ENCODE measurements at places on chromosomes 11 and 22.

- DNase-seq = no peak
Measured at GRCh38 chr11:26410706-26411366, 78.9 kb downstream of the ANO3 start.

DNA sequence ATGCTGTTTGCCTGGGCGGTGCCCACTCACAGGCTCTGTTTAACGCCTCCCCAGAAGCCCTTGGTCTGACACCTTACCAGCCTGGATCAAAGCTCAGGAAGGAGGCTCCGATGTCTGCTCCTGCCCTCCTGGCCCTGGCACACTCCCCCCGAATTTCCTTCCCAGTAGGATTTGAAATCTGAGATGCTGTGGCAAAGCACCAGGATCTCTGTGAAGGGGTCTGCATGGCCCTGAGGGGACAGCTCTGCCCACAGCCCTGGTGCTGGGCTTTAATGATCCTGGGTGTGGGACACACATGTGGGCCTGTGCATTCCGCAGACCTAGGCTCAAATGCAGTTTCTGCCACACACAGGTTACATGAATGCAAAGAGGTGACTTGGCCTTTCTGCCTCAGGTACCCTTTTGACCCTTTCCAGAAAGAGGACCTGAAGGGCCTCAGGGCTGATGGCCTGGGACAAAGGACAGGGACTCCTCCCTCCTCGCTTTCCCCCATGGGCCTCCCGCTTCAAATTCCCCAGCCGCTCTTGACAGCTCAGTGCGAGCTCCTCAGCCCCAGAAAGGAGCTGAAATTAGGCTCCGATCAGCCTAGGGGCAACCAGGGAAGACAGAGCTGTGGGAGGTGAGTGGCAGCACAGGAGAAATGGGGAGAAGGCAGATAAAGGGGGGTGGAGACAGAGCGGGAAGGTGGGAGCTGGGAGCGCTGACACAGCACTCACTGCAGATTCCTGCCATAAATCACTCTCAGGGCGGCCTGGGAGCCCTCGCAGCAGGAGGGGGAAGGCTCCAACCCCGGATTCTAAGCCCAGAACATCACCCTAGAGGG, 41.3 kb downstream of the TRIM29 start:
- no peak for DNase-seq

- DNase-seq = no peak
Measured at GRCh38 chr11:12455938-12456337, 78.6 kb downstream of the PARVA start.

GRCh38 chr22:32325416-32325801, 32.3 kb upstream of the RFPL3 start:
- no peak for DNase-seq

- no peak for DNase-seq
Measured at GRCh38 chr11:116909245-116909644, 71.8 kb upstream of the APOA1 start.

DNA sequence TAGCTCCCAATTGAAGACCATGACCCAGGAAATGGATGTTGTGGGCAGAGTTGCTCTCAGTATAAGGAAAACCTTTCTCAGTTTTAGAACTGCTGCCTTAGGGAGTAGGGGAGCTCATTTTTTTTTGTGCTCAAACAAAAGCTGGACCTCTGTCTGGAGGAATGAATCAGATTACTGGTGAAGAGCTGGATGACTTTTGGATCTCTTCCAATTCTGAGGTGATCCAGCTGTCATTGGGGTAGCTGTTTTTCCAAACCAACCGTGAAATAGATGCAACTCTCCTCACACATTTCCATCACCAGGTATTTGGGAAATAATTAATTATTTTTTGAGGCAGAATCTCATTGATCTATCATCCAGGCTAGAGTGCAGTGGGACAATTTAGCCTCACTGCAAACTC, 251.3 kb upstream of the PLET1 start:
- no peak for DNase-seq

- no peak for DNase-seq
Measured at GRCh38 chr11:74465291-74465708, 2.0 kb downstream of the KCNE3 start.

GRCh38 chr11:28009388-28009787, 98.6 kb downstream of the KIF18A start:
- no peak for DNase-seq

GRCh38 chr22:22678970-22679369, 34.6 kb downstream of the GGTLC2 start:
- DNase-seq = no peak

DNA sequence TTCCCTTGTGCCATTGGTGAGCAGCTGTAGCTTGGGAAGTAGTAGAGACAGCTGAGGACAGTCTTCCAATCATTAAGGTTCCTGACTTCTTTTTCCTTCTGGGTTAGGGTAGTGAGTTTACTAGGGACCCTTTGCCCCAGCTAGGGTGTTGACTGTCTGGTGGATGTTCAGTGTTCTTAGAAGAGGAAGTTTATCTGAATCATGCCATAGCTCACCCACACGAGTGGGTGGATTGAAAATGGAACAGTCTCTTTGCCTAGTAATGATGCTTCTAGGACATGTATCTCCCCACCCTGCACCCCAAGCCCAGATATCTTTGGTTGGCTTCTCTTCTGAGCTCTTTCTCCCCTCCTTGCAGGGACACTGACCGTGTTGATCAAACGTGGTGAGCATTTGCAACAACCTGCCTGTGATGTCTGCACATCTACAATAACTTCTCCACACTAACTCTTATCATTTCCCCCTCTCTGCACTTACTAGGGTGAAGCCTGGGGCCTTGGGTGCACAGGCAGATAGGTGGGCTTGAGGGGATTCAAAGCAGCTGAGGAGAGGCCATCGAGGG, 57.1 kb upstream of the HORMAD2 start:
- no peak for DNase-seq

- DNase-seq = no peak
Measured at GRCh38 chr11:101915791-101916291, 481 bp downstream of the ANGPTL5 start.

- DNase-seq = no peak
Measured at GRCh38 chr11:105673089-105673488, 63.2 kb downstream of the GRIA4 start.

DNA sequence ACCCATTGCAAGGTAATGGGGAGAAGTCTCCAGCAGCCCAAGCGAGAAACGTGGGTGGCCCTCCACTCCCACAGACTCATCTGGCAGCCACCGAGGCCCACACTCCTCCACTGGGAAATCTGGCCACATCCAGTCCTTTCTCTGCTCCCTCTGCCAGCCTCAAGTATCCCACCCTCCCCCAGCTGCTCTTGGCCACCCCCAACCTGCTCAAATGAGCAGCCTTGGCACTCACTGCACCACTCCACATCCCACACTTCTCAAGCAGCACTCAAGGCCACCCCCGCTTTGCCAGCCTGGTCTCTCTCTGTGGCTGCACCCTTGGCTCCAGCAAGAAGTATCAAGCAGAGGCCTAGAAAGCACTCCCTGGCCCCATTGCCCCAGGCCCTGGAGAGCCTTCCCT, 28.2 kb downstream of the SLC22A12 start:
- no peak for DNase-seq

- DNase-seq = peak; percentile 72
Measured at GRCh38 chr11:69888483-69889181, 69.4 kb upstream of the FGF3 start.

GRCh38 chr11:5690216-5690615, 626 bp downstream of the TRIM22 start:
- DNase-seq = peak; percentile 69

DNA sequence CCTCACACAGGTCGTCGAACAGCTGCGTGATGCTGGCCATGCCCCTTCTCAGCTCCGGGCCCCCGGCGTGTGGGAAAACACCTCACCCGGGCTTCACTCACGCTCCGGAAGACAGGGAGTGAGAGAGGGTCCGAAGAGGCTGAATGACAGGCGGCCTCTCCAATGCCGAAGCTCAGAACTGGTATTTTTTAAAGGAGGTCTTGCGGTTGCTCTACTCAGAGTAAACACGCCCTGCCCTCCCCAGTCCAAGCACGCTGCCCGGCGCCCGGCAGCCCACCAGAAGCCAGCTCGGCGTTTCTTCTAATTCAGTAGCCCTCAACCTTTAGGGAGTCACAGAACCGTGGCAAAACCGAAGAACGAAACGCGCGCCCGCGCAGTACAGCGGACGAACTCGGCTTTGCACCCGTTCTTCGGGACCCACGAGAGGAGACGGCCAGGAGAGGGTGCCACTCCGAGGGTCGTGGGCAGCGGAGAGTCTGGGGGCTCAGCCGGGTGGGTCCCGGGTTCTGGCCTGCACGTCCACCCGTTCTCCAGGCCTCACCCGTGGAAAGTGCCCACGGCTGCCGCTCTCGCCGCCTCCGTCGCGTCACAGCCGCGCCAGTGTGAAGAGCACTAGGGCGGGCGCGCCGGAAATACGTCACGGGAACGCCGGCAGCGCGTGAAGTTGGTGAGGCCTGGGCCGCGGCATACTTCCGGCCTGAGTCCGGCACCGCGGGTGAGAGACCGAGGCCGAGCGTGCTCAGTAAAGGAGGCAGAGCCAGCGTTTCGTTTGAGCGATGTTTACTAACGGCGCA, at the start of gene TUBGCP6:
Gene TUBGCP6, minus strand, starts transcription at position 604 of the 794 bp plus-strand sequence. Its CDS starts 564 bp downstream, at position 40.
- peak; percentile 95 for DNase-seq

GRCh38 chr11:10459029-10459970, 4.2 kb downstream of the AMPD3 start:
- DNase-seq = peak; percentile 36

- DNase-seq = no peak
Measured at GRCh38 chr11:116851626-116852025, 14.2 kb upstream of the APOA1 start.

DNA sequence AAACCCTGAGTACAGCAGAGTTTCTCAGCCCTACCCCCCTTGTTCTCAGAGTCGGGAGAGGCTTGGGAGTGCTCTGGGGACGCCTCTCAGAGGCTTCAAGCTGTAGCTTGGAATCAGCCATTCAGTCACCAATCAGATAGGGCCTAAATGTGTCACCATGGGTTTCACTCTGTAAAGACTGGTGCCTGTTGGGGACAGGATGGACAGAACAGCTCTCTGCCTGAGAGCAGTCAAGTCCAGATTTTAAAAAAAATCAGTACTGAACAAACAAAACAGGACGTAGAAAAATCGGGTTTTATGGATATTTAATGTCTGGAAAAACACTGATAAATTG, 1.3 kb downstream of the FADD start:
- peak; percentile 54 for DNase-seq

- DNase-seq = no peak
Measured at GRCh38 chr11:113781682-113782081, 2.1 kb downstream of the CLDN25 start.

- no peak for DNase-seq
Measured at GRCh38 chr11:2805388-2806056, 80.1 kb downstream of the CDKN1C start.

GRCh38 chr22:23856721-23857605, 712 bp upstream of the SLC2A11 start:
- no peak for DNase-seq

- DNase-seq = no peak
Measured at GRCh38 chr11:72380132-72380503, 54.2 kb downstream of the CLPB start.

DNA sequence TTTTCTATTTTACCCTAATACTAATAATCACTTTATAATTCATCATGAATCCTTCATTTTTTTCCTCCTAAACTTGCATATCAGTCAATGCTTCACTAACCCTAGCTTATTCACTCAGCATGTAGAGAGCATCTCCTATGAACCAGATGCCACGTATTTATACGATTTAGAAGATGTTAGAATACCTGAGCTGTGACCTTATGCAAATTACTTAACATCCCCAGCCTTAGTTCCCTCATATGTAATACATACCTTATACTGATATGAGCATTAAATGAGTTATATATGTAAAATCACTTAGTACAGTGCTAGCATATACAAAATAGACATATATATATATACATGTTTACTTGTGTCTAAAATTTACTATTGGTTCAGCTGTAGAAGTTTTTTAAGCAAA, 9.0 kb downstream of the FAM76B start:
- DNase-seq = no peak

DNA sequence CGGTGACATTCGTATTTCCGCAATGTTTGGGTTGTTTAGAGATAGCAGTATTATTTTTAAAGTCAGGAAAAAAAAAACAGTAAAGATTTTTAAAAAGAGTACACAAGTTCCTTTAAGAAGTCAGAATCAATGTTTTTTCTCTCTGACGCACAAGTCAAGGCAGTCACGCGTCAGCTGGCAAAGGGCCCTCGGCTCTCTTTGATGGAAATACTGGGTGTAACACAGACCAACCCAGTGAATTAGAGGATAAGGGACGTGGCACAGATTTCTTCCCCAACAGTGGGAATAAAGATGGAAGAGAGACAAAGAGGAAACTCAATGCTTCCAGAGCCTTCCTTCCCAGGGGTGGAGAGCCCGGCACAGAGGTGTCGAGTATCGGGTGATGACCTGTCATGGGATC, 13.4 kb downstream of the ASCC2 start:
- no peak for DNase-seq

DNA sequence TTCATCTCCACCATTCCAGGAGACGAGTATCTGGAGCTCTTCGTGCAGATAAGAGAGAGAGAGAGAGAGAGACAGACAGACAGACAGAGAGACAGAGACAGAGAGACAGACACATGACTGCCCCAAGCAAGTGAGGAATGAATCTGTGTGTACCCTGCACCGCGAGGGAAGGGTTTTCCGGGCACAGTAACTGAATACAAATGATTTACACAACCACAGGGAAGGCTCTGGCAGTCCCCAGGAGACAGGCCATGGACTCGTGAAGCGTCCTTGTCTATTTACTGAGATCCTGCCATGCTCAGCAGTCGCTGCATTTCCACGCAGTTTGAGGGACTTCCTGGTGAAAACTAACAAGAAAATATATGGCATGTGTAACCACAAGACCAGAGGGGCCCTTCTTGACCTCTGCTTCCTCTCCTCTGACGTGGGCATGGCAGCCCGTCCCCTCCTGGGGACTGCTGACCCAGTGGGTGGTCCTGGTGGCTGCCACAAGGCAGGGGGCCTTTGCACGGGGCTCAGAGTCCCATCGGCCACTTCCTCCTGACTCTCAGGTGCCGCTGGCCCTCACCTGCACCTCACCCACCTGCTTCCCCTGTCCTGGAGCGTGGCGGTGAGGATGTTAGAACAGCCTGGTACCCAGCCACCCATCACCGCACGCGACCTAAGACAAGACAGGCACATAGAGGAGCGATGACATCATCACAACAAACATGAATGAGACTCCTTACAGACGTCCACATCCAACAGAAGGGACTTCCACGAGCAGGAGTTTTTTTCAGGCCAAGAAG, 75.9 kb downstream of the PHF21B start:
- DNase-seq = no peak

GRCh38 chr11:46826310-46827044, 19.6 kb downstream of the CKAP5 start:
- DNase-seq = peak; percentile 84

GRCh38 chr11:13434247-13435205, 28.5 kb downstream of the BTBD10 start:
- no peak for DNase-seq

GRCh38 chr11:125777309-125777708, 1.3 kb downstream of the PATE2 start:
- DNase-seq = no peak

- DNase-seq = no peak
Measured at GRCh38 chr22:40008726-40009291, 14.1 kb downstream of the FAM83F start.

Data from hematopoietic multipotent progenitor cell treated with erythropoietin and hydrocortisone succinate and interleukin-3 and kit ligand, for 17 days (in vitro differentiated cells).